ENCODE measurements at places on chromosomes 3 and 15.

GRCh38 chr3:36149447-36149865 is 230.8 kb upstream of the STAC start:
- no peak for DNase-seq

DNA sequence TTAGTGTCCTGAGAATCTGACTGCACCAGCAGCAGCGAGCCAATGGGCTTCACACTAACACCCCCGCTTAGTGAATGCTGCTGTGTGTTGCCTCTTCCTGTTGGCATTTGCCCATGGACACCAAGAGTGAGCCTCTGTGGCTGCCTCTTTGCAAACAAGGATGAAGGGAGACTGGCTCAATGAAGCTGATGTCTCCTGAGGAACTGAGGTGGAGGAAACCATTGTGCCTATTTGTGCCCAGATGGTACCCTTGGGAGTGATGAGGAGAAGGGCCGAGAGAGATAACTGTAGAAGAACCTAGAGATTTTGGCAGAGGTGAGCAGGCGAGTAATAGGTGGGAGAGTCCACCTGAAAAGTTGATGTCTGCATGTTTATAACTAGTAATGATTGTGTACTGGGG is 51.2 kb downstream of the IL20RB start:
- no peak for DNase-seq

- no peak for DNase-seq
These were observed 15.4 kb upstream of the CASR start for GRCh38 chr3:122168044-122168443.

GRCh38 chr3:194657439-194657838 is 14.6 kb downstream of the LSG1 start:
- no peak for DNase-seq

GRCh38 chr3:187896646-187897045 is 151.4 kb upstream of the BCL6 start:
- no peak for DNase-seq

All from choroid plexus epithelial cell (primary cell).